Jurkat, Clone E6-1 (cell line): ENCODE measurements at places on chromosomes 1 and 21.

- no peak for DNase-seq
Measured at GRCh38 chr1:21149855-21150432, 26.8 kb downstream of the EIF4G3 start.

DNA sequence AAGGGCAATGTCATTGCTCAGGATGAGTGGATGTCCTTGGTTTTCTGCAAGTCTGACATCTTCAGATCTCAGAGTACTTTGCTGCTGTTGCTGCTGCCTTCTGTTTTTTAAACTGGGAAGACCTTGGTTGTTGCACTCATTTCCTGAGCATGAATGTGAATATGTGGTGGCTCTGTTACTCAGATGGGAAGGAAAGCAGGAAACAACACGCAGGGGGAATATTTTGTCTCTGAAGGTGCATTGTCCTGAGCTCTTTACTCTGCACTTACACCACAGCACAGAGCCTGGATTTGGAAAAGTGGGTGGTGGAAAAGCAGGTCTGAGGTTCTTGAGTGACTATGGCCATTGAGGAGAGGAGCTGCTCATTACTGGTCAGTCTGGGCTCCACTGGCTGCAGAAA, 36.3 kb downstream of the PTGFRN start:
- DNase-seq, result no peak

- no peak for DNase-seq
Measured at GRCh38 chr21:32360401-32360975, 32.3 kb downstream of the URB1 start.

DNA sequence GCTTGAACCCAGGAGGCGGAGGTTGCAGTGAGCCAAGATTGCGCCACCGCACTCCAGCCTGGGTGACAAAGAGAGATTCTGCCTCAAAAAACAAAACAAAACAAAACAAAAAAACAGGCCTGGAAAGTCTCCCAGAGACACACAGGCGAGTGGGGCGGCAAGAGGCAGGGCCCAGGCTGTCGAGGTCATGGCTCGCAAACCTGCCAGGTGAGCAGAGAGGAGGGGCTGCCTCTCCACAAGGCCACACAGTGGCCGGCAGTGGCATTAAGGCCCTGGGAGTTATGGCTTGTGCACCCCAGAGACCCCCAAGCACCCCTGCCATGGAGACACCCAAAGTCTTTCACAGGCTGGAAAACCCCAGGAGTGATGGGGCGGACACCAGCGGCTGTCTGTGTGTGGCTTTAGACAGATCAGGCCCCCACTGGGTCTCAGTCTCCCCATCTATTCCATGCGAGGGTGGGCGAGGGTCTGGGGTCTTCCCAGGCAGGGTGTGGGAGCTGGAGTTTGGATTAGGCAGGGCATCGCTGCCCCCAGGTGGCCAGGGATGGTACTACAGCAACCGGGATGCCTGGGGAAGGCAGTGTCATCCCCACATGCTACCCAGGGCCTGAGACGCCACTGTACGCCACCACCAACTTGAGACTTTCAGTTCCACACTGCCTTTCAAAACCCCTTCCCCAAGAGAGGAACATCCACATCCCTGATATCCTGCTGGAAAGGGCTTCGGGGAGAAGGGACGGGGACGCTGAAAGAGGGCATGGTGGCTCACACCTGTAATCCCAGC, 7.3 kb upstream of the CTRC start:
- peak; percentile 44 for DNase-seq

GRCh38 chr1:188155261-188155660, 1326.5 kb downstream of the PLA2G4A start:
- no peak for DNase-seq

GRCh38 chr1:236103646-236104218, 38.6 kb upstream of the GPR137B start:
- DNase-seq, result peak; percentile 54

DNA sequence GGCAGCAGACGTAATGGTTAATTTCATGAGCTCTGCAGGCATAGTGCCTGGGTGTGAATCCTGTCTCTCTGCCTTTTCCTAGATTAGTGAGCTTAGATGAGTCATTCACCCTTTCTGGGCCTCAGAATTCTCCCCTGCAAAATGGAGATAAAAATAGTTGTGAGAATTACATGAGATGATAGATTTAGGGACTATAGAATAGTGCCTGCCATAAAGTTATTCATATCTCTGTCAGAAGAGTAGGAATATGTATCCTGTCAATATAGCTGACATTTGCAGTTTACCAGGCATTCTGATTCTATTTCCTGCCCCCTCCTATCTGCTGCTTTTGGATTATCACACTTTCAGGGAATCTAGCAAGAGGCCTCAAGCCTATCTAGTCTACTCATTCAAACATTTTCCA, 112.0 kb downstream of the PDE4B start:
- DNase-seq, result no peak

DNA sequence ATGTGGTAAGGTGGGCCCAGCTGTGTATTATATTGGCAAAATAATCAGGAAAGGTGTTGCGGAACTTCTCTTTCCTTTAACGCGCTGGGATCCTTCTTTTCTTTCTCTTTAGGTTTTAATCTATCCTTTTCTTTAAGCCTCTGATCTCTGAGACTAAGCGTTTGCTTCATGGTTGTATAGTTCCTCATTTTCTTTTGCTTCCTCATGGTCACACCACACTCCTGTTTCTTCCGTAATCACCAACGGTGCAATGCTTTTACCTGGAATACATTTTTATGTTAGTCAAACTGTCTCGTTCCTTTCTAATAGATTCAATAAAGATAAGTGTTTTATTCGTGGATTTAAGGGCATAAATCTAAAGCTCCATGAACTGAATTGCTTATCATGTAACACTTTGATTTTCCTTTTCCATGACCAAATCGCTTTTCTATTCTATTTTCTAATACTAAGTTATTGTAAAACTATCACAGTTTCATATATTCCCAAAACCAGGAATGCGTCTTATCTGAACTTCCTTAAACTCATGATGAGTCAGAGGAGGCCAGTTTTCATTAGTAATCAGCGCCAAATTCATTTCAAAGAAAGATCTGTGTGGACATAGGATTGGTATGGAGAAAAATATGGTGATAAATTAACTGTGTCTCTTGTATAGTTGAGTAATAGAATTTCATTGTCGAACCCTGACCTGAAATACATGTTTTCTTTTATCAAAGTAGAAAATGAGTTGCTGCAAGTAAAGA, 12.2 kb downstream of the SDCCAG8 start:
- no peak for DNase-seq

DNA sequence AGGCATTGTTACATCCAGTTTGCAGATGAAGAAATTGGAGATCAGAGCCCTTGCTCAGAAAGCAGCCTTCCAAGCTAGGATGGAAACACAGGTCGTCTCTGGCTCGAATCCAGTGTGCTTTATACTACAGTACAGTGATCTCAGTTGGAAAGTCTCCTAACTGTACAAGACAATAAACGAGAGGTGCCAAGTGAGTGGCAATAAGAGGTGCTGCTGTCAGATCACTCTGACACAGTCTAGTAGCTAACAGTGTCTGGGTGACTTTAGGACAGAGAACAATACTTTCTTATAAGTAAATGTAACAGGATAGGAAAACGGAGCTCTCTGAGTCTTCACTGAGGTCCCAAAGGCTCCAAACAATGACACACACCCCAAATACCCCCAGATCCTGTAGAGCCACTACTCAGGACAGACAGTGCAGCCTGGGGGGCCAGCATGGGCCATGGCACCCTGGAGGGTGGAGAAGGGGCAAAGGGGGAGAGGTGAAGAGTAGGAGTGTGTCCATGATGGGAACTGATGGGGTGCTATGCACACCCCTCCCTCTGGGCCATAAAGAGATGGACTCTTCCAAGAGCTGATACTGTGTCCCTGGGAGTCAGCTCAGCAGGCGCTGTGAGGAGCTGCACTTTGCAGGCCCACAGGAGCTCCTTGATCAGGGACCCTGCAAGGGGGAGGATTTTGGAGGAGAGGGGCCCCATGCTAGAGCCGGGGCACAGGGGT, 3.3 kb downstream of the SH3BGR start:
- DNase-seq, result no peak

DNA sequence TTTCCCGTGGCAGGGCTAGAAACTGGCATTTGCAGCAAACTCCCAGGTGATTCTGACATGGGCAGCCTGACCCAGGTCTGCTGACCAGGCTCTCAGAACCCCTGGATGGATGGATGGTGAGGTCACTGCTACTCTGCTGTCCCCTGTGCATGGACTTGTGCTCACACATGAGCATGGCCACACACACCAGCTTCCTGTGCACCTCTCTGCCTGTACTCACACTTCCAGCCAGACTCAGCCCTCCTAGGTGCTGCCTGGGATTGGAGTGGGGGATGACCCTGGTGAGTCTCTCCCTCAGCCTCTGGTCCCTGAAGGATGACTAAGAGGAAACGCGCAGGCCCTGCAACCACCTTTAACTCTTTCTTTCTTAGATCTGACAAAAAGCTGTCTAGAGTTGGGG, 361.1 kb downstream of the HHAT start:
- no peak for DNase-seq

DNA sequence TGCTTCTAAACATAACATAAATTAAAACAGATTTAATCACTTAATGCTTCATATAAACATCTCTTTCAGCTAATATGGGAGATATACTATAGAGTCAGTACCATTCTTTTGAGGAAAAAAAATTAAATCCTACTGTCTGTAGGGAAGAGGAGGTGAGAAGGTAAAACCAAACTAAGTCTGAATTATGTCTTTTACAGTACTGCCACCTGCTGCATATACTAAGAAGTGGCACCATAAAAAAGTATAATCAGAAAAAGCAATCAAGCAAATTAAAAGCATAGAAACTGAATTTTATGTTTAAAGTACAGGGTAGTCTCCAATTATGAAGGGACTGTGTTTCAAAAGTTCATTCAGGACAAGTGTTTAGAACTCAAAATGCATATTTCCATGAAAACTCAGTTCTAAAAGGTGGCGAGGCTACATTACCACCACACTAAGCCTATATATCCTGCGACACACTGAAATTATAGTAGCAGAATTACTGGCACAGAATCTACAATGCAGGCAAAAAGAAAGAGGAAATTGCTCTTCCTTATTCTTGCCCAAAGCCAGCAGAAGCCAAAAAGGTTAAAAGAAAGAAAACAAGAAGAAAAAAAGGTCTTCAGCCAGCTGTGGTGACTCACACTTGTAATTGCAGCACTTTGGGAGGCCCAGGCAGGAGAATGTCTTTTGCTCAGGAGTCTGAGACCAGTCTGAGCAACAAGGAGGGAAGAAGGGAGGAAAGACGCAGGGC, 9.0 kb downstream of the NSL1 start:
- DNase-seq, result no peak

DNA sequence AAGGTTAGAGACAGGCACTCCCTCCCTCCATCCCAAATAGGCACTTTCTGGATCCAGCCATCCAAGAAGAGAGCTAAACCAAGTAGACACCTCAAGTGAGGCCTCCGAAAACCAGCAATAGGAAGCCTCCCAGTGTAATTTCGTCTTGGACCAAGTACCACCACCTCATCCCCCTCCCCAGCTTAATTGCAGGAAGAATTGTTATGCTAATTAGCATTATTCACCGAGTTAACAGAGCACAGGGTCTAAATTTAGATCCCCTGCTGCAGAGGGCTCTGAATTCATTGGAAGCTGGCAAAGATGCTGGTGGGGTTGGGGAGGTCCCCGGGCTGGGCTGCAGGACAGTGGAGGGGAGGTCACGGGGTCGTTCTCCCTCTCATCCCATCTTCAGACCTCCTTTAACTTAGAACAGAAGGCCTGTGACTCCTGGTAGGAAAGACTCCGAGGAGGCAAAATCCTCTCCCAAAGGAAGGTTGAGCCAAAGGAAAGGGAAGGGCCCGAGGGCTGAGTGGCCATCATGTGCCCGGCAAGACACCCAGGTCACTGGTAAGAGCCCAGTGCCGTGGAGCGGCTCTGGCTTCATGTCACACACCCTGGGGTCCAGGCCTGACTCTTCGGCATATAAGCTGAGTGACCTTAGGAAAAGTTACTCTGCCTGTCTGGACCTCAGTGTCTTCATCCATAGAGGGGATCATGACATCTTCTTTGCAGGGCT, 209.2 kb upstream of the GRIK3 start:
- no peak for DNase-seq

- DNase-seq, result no peak
Measured at GRCh38 chr1:6010554-6010953, 18.3 kb upstream of the NPHP4 start.

- no peak for DNase-seq
Measured at GRCh38 chr1:116107371-116107770, 3.8 kb upstream of the MAB21L3 start.

- DNase-seq, result no peak
Measured at GRCh38 chr1:29125237-29125641, 1.5 kb upstream of the TMEM200B start.

DNA sequence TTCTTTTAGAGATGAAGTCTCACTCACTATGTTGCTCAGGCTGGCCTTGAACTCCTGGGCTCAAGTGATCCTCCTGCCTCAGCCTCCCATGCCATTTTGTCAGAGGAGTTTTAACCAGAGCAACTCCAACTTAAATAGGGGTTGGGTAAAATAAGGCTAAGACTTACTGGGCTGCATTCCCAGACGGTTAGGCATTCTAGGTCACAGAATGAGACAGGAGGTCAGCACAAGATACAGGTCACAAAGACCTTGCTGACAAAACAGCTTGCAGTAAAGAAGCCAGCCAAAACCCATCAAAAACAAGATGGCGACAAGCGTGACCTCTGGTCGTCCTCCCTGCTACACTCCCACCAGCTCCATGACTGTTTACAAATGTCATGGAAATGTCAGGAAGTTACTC, 5.7 kb upstream of the DNAH14 start:
- DNase-seq, result no peak

DNA sequence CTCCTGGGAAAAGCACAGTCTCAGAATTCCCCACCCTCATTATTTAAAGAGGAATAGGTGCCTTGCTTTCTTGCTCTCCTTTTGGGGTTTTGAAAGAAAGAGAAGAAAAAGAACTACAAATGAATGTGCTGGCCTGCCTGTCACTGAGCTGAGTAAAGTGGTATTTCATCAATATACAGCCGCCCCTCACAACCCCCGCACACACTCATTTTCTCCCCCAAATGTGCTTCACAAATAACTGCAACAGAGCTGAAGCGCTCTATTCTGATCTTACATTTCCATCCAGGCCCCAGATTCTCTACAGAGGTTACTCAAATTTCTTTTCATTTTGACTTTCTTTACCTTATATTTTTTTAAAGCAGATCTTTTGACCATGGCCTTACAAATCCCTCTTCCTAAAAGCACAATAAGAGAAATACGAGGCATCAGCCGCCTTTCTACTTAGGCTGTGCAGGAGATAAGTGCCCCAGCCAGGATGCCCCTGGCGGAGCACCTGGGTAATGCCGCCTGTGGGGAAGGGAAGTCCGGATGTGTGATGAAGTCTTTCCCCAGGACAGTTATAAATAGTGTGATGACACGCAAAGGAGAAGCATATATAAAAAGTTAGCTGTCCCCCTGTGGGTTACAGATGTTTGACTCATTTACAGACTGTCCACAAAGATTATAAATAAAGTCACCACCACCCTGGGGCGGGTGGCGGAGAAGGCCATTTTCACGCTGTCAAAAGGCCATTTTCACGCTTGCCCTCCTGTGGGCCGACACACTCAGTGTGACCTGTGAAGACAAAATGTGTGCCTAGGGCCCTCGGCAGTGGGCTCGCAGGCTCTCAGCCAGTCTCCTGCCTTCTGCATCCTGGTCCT, 6.5 kb downstream of the KCNN3 start:
- DNase-seq, result peak; percentile 68

GRCh38 chr1:18716112-18716784, 85.6 kb downstream of the PAX7 start:
- no peak for DNase-seq
